ENCODE measurements at places on chromosomes 2 and 18. TPM values are rescaled to one million over a fixed set of nuclear protein-coding genes. Genes with fewer than 3 reads are reported as not detected.

The UPP2 gene
- total RNA-seq: not detected

The FAM124B gene
- total RNA-seq: not detected

The UGP2 gene
- 98.3 TPM for total RNA-seq

The GPR39 gene
- total RNA-seq: 9.0 TPM

The C2orf81 gene
- 2.7 TPM for total RNA-seq

The PKDCC gene
- total RNA-seq: 20.6 TPM

The GCG gene
- total RNA-seq: not detected

The RAB17 gene
- total RNA-seq: 0.36 TPM

The HOXD9 gene
- total RNA-seq: 1.4 TPM

The IL1RL1 gene
- total RNA-seq: 0.56 TPM

The FAHD2A gene
- total RNA-seq: 26.0 TPM

The CYP26B1 gene
- 12.8 TPM for total RNA-seq

The C2orf80 gene
- not detected for total RNA-seq

The TMEM198 gene
- 0.55 TPM for total RNA-seq

The POLR1A gene
- 21.4 TPM for total RNA-seq

The BCS1L gene
- total RNA-seq: 40.9 TPM

The TTN gene
- total RNA-seq: under 0.01 TPM

The IL1A gene
- total RNA-seq: 0.09 TPM

The LYG1 gene
- total RNA-seq: 1.6 TPM

The PPP1R1C gene
- total RNA-seq: 1.9 TPM

The ATP6V1B1 gene
- 2.5 TPM for total RNA-seq

The GKN2 gene
- total RNA-seq: 3.5 TPM

The PASK gene
- 7.5 TPM for total RNA-seq

The CFAP221 gene
- total RNA-seq: not detected

The FAM110C gene
- 0.23 TPM for total RNA-seq

The MRPL53 gene
- 112 TPM for total RNA-seq

The RAD51AP2 gene
- total RNA-seq: not detected

The EIF2AK3 gene
- 25.8 TPM for total RNA-seq

The ESPNL gene
- 0.16 TPM for total RNA-seq

The SCN1A gene
- total RNA-seq: not detected

The SCLY gene
- 21.6 TPM for total RNA-seq

The EGR4 gene
- total RNA-seq: 0.09 TPM

The RASGRP3 gene
- 0.61 TPM for total RNA-seq

The MOGAT1 gene
- not detected for total RNA-seq

The ANKRD53 gene
- total RNA-seq: not detected

The SATB2 gene
- total RNA-seq: 3.6 TPM

The PIEZO2 gene
- total RNA-seq: 0.61 TPM

The AOX1 gene
- total RNA-seq: 4.3 TPM

The SIX3 gene
- 0.39 TPM for total RNA-seq

The OSR1 gene
- total RNA-seq: 6.3 TPM

The PSMA8 gene
- total RNA-seq: not detected

The GALR1 gene
- total RNA-seq: not detected

The CCDC141 gene
- not detected for total RNA-seq

The PRSS56 gene
- total RNA-seq: 0.11 TPM

All from A549 treated with GW870086 at 1 μM for 4 hours (cell line).